ENCODE measurements at places on chromosomes 3 and 15.
A peak's percentile ranks its signal among the peaks of the same experiment; 100 is the strongest.

GRCh38 chr3:149555927-149556326 lies 81.4 kb downstream of the TM4SF4 start:
- no peak overlapping the region for H3K4me3 ChIP-seq
- DNase-seq: no peak
- H3K36me3 ChIP-seq: no peaks in the 10 kb centered on the region
- peak overlapping the region; percentile 54 for H3K27ac ChIP-seq
- peaks cover 14% of the 10 kb centered on the region for H3K4me1 ChIP-seq

GRCh38 chr15:51750792-51751696 lies at the start of gene TMOD2:
Gene TMOD2 (plus strand): TSS chr15:51751597. CDS start chr15:51766442, 14,845 bp downstream.
- peak within 1 kb of the TSS; percentile 70 for H3K27ac ChIP-seq
- peaks cover 6% of the 10 kb centered on the region for H3K27me3 ChIP-seq
- peaks cover 9% of the 10 kb centered on the region for H3K4me1 ChIP-seq
- no peak for DNase-seq
- peak within 1 kb of the TSS; percentile 63 for H3K4me3 ChIP-seq

DNA sequence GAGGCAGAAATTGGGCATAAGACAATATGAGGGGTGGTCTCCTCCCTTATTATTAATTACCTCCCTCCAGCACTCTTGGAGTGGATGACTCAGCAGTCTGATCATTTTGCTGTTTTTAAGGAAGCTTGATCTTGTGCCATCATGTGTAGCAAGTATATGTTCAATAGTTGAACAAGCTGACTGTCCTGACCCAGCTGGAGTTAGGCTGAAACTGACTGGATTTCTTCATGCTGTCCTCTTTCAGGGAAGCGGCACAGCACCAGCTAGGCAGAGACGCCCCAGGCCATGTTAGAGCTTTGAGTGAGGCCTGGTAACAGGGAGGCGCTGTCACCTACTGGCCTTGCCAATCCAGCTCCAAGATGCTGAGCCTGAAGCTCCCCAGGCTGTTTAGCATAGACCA lies 54.4 kb upstream of the KIF23 start:
- no peaks in the 10 kb centered on the region for H3K36me3 ChIP-seq
- no peaks in the 10 kb centered on the region for H3K27me3 ChIP-seq
- no peak for DNase-seq

DNA sequence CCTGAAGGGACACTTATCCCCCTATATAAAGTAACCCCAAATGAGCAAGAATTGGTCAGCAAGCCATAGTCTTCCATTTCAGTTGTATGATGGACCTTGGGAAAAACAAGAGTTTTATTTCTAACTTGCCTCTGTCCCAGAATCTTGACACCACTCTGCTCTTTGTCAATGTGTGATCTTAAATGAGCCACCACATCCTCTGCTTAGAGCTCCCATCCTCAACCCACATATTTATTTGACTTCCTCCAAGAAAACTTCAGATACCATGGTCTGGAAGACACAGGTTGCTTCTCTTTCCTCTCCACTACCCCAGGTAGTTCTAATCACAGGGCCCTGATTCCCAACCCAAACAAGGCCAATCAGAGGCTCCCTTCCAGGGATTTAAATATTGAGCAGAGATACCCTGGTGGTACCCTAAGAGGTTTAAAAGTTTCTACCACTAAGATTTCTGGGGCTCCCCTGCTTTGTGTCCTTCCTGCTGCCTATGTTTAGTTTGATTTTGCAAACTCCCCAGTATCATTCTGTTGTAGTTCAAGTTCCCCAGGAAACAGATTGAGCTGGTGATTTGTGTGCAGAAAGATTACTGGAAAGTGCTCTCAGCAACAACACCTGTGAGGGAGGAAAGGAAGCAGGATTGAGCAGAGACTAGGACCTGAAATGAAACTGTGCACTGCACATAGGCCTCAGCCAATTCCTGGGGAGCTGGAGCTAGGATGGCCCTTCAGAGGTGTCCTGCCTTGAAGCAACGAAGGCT lies 64.3 kb downstream of the MTHFS start:
- H3K4me3 ChIP-seq: no peak overlapping the region
- no peaks in the 10 kb centered on the region for H3K4me1 ChIP-seq
- no peaks in the 10 kb centered on the region for H3K27me3 ChIP-seq
- peaks cover 13% of the 10 kb centered on the region for H3K36me3 ChIP-seq
- DNase-seq: no peak

DNA sequence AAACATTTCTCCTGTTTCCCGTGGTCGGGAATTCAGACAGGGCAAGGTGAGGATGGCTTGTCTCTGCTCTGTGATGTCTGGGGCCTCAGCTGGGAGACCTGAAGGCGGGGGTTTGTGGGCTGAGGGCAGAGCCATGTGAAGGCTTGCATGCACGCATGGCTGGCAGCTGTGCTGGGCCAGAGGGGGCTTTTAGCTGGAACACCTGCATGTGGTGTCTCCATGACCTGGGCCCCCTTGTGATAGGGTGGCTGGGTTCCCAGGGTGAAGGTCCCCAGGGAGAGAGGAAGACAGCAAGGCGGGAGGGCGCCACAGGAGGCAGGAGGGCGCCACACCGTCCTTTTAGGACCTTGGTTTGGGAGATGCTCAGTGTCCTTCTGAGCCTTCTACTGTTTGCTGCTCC lies 101.6 kb upstream of the PRR23E start:
- H3K36me3 ChIP-seq: no peaks in the 10 kb centered on the region
- no peak for DNase-seq
- H3K4me3 ChIP-seq: no peak overlapping the region
- H3K4me1 ChIP-seq: peaks cover 14% of the 10 kb centered on the region

DNA sequence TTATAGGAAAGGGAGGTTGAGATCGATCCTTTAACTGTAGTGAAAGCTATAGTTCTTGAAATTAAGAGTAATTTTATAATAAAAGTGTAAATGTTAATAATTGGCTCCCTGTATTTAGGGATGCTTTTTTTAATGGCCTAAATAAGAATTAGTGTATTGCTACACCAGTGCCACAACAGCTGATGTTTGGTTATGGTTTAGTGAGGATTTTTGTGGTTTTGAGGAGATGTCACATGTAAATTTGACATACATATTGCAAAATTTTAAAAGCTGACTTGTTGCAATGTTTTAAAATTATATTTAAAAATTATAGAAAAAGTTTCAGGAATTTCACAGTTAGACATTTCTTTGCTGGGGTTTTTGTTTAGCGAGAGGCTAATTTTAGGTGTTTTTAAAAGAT lies 3.9 kb downstream of the TSC22D2 start:
- peaks cover 4% of the 10 kb centered on the region for H3K4me1 ChIP-seq
- H3K4me3 ChIP-seq: peak overlapping the region; percentile 97
- peaks cover 4% of the 10 kb centered on the region for H3K36me3 ChIP-seq
- no peaks in the 10 kb centered on the region for H3K27me3 ChIP-seq

DNA sequence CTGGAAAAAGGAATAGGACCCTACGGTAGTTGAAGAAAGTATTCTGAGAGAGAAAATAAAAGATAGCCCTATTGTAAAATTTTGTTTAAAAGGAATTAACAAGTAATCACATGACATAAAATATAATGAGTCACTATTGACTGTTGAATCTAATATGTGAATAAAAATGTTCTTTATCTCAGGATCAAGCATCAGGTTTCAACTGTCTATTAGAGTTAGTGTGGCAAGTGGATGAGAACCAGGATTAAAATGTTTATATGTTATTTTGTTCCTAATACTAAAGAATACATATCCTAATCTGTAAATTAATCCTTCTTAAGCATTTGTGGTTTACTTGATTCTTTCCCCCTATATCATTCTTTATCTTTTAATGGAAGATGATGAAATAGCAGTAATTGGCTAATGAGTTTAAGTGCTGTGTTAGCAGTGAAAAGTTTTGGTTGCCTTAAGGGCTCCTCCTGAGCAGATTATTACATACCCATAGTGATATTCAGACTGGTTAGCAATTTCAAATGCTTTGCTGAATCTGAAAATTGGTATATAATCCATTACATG lies 101.8 kb upstream of the BCHE start:
- no peak overlapping the region for H3K4me3 ChIP-seq
- no peaks in the 10 kb centered on the region for H3K36me3 ChIP-seq
- H3K27me3 ChIP-seq: no peaks in the 10 kb centered on the region
- H3K4me1 ChIP-seq: no peaks in the 10 kb centered on the region
- no peak for DNase-seq
- no peak overlapping the region for H3K27ac ChIP-seq

GRCh38 chr3:27532426-27533260 lies 48.5 kb upstream of the SLC4A7 start:
- no peaks in the 10 kb centered on the region for H3K36me3 ChIP-seq
- no peak overlapping the region for H3K4me3 ChIP-seq
- no peaks in the 10 kb centered on the region for H3K4me1 ChIP-seq
- DNase-seq: no peak
- no peaks in the 10 kb centered on the region for H3K27me3 ChIP-seq

DNA sequence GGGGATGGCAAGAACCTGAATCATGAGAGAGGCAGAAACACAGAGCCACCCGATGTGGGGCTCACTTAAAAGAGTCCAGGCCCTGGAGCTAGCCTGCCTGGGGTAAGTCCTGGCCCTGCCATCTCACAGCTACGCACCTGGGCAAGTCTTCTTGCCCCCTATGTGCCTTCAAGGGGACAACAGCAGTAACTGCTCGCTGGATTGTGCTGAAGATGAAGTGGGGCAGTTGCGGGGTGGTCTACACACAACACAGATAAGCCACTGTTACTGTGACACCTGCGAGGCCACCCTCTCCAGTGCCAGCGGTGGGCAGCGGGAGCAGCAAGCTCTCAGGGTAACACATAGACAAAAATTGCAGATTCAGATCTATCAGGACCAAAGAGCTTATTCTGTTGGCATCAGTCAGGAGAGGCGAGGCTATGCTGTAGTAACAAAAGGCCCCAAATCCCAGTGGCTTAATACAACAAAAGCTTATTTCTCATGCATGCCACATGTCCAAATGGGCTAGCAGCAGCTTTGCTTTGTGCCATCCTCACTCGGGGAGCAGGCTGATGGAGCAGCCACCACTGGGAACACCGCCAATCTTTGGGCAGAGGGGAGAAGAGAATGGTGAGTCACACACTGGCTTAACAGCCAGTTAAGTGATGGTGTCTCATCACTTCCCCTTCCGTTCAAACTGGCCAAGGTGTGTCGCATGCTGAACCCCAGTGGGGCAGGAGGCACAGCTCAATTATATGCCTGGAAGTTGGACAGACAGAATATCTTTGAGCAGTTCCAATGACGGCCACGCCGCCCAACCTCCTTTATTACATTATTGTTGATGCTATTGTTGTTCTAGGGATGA lies 78.3 kb downstream of the WNT7A start:
- H3K27me3 ChIP-seq: no peaks in the 10 kb centered on the region
- peaks cover 12% of the 10 kb centered on the region for H3K4me1 ChIP-seq
- no peak for DNase-seq

GRCh38 chr15:29685156-29686078 lies 136.9 kb downstream of the TJP1 start:
- H3K4me3 ChIP-seq: no peak overlapping the region
- DNase-seq: no peak
- peaks cover 3% of the 10 kb centered on the region for H3K36me3 ChIP-seq
- peaks cover 18% of the 10 kb centered on the region for H3K4me1 ChIP-seq
- H3K27me3 ChIP-seq: no peaks in the 10 kb centered on the region
- H3K27ac ChIP-seq: no peak overlapping the region

- H3K27me3 ChIP-seq: no peaks in the 10 kb centered on the region
- no peak overlapping the region for H3K4me3 ChIP-seq
- no peaks in the 10 kb centered on the region for H3K36me3 ChIP-seq
- no peaks in the 10 kb centered on the region for H3K4me1 ChIP-seq
- H3K27ac ChIP-seq: no peak overlapping the region
These were observed 746.8 kb upstream of the LMCD1 start for GRCh38 chr3:7754653-7755441.

GRCh38 chr15:91456251-91456718 lies 356.2 kb downstream of the SV2B start:
- no peaks in the 10 kb centered on the region for H3K4me1 ChIP-seq
- H3K27me3 ChIP-seq: no peaks in the 10 kb centered on the region
- H3K4me3 ChIP-seq: no peak overlapping the region
- no peak for DNase-seq
- H3K27ac ChIP-seq: no peak overlapping the region

- no peak overlapping the region for H3K27ac ChIP-seq
- DNase-seq: peak; percentile 76
- H3K4me1 ChIP-seq: peaks cover 22% of the 10 kb centered on the region
- no peak overlapping the region for H3K4me3 ChIP-seq
These were observed 31.1 kb downstream of the UMPS start for GRCh38 chr3:124761250-124761796.

DNA sequence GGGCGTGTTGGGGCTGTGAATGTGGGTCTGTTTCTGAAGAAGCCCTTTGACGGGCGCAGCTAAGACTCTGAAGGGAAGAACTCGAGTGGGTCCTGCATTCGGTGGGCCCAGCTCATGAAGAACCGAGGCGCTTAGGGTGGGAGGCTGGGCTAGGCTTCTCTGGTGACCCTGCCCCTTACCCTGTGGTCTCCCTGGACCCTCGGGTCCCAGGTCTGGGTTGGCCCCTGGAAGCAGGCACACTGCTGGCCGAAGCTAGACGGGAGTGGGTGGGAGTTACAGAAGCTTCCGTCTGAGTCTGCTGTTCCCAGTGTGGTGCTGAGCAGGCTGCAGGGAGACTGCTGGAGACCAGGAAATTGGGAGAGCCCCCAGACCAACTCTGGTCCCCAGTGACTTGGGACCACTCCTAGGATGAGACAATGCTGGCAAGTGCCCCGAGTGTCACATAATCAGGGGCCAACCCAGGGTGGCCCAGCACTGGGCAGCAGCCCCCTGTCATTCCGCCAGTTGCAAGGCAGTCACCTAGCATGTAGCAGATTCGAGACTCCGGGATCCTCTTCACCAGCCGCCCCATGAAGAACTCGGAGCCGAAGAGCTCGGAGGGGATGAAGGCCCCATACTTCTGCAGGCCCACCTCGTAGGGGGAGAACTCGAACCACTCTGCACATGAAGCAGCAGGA lies 16.7 kb upstream of the EHD4 start:
- H3K36me3 ChIP-seq: no peaks in the 10 kb centered on the region
- peaks cover 3% of the 10 kb centered on the region for H3K4me1 ChIP-seq
- no peak overlapping the region for H3K4me3 ChIP-seq
- no peak for DNase-seq

DNA sequence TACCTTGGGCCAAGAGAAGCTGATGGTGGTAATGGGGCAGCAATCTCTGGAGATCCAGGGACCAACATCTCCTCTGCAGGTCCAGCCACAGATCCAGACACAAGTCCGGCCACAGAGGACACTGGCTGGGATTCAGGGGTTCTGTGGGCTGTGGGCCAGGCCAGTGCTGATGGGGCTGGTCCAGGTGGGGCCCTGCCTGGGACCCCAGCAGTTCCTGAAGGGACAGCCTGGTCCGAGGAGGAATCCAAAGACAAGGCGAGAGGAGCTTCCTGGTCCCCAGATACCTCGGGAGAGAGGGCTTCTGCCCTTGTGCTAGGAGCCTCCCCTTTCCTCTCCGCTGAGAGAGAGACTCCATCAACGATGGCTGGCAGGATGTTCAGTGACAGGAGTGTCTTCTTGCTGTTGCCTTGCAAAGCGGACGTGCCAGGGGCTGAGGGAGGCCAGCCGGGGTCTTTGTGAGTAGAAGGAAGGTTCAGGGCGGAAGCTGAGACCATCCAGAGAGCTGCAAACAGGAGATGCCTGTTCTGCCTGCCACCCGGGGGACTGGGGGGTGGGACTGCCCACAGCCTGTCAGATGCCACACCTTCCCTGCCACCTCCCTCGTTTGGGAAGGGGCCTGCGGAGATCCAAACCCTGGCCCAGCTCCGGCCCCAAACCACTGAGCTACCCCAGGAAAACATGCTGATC lies 24.5 kb upstream of the GOLGA6C start:
- no peak overlapping the region for H3K27ac ChIP-seq
- DNase-seq: no peak
- peaks cover 8% of the 10 kb centered on the region for H3K27me3 ChIP-seq
- no peak overlapping the region for H3K4me3 ChIP-seq
- H3K4me1 ChIP-seq: no peaks in the 10 kb centered on the region
